Myometrial cell (primary cell): ENCODE measurements at places on chromosomes 1 and 21. TPM values are rescaled to one million over a fixed set of nuclear protein-coding genes. Genes with fewer than 3 reads are reported as not detected.

RIIAD1 gene
- total RNA-seq: not detected in 2 replicates

ODR4 gene
- total RNA-seq: 11.2 and 17.2 TPM in 2 replicates

PPIAL4G gene
- total RNA-seq: not detected in 2 replicates

AMY2A gene
- total RNA-seq: not detected in 2 replicates

NTNG1 gene
- total RNA-seq: 5.7 and 12.7 TPM in 2 replicates

BATF3 gene
- total RNA-seq: 0.35 and 1.4 TPM in 2 replicates

GLMN gene
- 12.6 and 13.8 TPM in 2 replicates for total RNA-seq

S100A2 gene
- total RNA-seq: 0.29 and 2.3 TPM in 2 replicates

NBPF4 gene
- not detected in 2 replicates for total RNA-seq

SYNC gene
- 17.9 and 19.5 TPM in 2 replicates for total RNA-seq

UBQLN4 gene
- 19.3 and 19.6 TPM in 2 replicates for total RNA-seq

DNALI1 gene
- total RNA-seq: 9.6 and 13.5 TPM in 2 replicates

CTTNBP2NL gene
- 13.0 and 17.5 TPM in 2 replicates for total RNA-seq

KIF1B gene
- 11.5 and 17.0 TPM in 2 replicates for total RNA-seq
